ENCODE measurements at places on chromosomes 6 and 20. TPM values are rescaled to one million over a fixed set of nuclear protein-coding genes. Genes with fewer than 3 reads are reported as not detected.

The POM121L2 gene
- not detected for total RNA-seq

The MCHR2 gene
- total RNA-seq, result not detected

The CDYL gene
- total RNA-seq, result 29.5 TPM

The TNFRSF6B gene
- total RNA-seq, result 17.6 TPM

The UTRN gene
- 238 TPM for total RNA-seq

The CALHM6 gene
- total RNA-seq, result 2.1 TPM

The GNMT gene
- 1.0 TPM for total RNA-seq

The OCSTAMP gene
- total RNA-seq, result not detected

The SLC35F1 gene
- 0.18 TPM for total RNA-seq

The ABHD16B gene
- 0.18 TPM for total RNA-seq

The NHSL1 gene
- total RNA-seq, result 75.6 TPM

The C20orf141 gene
- total RNA-seq, result not detected

The IL17F gene
- total RNA-seq, result not detected

The PLA2G7 gene
- 32.1 TPM for total RNA-seq

The TMEM14A gene
- total RNA-seq, result 24.1 TPM

The TLDC2 gene
- 0.29 TPM for total RNA-seq

The NFKBIE gene
- total RNA-seq, result 12.1 TPM

The HLA-DMB gene
- total RNA-seq, result 91.0 TPM

The C6orf132 gene
- 20.3 TPM for total RNA-seq

The CPNE1 gene
- 185 TPM for total RNA-seq

The WDR46 gene
- 42.0 TPM for total RNA-seq

The RIPPLY2 gene
- total RNA-seq, result not detected

The CASS4 gene
- total RNA-seq, result 28.1 TPM

The RNF39 gene
- 2.7 TPM for total RNA-seq

The SGK2 gene
- 1.1 TPM for total RNA-seq

The TNFAIP3 gene
- total RNA-seq, result 102 TPM

The LRFN2 gene
- total RNA-seq, result not detected

The CUL7 gene
- total RNA-seq, result 22.0 TPM

The MTHFD1L gene
- 21.2 TPM for total RNA-seq

The TCEA2 gene
- 31.2 TPM for total RNA-seq

The FGD2 gene
- total RNA-seq, result 60.3 TPM

The LYRM2 gene
- total RNA-seq, result 43.3 TPM

The C20orf144 gene
- total RNA-seq, result not detected

The C6orf52 gene
- 0.58 TPM for total RNA-seq

The EEF1A1 gene
- 9,246 TPM for total RNA-seq

The PTPRK gene
- total RNA-seq, result 57.0 TPM

The CNR1 gene
- total RNA-seq, result 29.8 TPM

The KIF25 gene
- 0.63 TPM for total RNA-seq

The CD24 gene
- 158 TPM for total RNA-seq

The DEFB132 gene
- total RNA-seq, result not detected

The MED23 gene
- 25.9 TPM for total RNA-seq

The ABCF1 gene
- total RNA-seq, result 47.6 TPM

The PCK1 gene
- total RNA-seq, result not detected

The SIRPD gene
- 0.79 TPM for total RNA-seq

The PNLDC1 gene
- 0.23 TPM for total RNA-seq

The PPP1R11 gene
- total RNA-seq, result 60.0 TPM

The E2F1 gene
- 23.6 TPM for total RNA-seq

The ZC2HC1B gene
- not detected for total RNA-seq

The SEL1L2 gene
- not detected for total RNA-seq

The RAET1E gene
- total RNA-seq, result 0.35 TPM
